ENCODE measurements at places on chromosomes 16 and 17.

DNA sequence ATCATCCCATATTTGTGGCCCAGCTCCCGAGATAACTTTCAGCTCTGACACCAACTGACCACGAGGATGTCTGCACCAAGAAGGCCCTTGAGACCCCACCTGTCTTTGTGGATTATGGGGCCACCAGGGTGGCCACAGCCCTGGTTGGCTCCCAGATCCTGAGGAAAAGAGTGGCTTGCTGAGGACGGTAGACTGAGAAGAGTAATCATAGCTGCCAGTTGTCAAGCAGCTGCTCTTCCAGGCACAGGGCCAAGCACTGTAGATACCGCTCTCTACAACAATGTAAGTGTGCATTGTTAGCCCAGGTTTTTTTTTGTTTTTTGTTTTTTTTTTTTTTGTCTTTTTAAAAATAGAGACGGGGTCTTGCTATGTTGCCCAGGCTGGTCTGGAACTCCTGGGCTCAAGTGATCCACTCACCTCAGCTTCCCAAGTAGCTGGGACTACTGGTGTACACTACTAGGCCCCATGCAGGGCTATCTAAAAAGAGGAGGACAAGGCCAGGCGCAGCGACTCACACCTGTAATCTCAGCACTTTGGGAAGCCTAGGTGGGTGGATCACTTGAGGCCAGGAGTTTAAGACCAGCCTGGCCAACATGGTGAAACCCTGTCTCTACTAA is 9.6 kb downstream of the ZNF205 start:
- no peak for DNase-seq

DNA sequence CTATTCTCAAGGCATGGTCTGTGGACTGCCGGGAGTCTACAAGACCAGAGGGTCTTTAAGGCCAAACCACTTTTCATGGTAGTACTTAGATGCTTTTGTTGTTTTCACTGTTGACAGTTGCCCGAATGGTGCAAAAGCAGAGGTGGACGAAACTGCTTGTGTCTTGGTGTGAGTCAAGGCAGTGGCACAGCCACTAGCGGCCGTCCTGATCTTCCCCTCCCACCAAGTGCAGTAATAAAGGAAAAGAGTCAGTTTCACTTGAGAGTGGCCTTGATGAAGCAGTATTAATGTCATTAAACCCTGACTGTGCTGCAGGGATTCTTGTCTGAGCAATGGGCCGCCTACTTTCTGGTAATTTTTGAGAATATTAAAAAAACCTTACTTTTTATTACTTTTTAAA is 109.1 kb downstream of the PRKCA start:
- no peak for DNase-seq

DNA sequence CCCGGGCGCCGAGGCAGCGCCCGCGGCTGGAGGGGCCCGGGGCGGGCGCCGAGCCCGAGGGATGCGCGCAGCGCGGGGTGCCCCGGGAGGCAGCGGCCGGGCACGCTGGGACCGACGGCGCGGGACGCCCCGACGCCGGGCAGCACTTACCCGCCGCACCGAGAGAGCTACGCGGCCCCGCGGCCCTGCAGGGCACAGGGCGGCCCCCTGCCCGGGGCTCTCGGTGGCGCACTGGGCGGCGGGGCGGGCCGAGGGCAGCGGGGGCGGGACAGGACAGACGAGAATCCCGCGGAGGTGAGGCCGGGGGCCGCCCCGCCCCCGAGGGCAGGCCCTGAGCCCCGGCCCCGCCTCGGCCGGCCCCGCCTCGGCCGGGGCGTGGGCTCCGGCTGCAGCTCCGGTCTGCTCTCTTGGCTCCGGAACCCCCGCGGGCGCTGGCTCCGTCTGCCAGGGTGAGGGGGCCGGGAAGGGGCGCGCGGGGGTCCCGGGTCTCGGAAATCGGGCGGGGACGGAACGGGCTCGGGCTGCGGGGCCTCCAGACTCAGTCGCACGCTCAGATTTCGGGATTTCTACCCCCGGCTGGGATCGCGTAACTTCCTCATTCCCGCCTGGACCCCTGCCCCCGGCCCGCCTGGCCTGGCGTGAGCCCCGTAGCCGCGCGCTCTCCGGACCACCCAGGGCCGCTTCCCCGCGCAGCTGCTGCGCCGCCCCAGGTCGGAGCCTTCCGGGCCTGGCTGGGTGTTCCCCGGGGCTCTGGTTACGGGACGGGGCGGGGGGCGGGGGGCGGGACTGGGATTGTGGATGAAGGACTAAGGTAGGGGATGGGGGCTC is at the start of gene PLD2:
Gene PLD2, plus strand, starts transcription at position 376 of the 828 bp plus-strand sequence. CDS start 621 bp downstream, outside the sequence.
- DNase-seq = peak; percentile 70

GRCh38 chr17:27247071-27247957 is 46.6 kb upstream of the WSB1 start:
- peak; percentile 42 for DNase-seq

DNA sequence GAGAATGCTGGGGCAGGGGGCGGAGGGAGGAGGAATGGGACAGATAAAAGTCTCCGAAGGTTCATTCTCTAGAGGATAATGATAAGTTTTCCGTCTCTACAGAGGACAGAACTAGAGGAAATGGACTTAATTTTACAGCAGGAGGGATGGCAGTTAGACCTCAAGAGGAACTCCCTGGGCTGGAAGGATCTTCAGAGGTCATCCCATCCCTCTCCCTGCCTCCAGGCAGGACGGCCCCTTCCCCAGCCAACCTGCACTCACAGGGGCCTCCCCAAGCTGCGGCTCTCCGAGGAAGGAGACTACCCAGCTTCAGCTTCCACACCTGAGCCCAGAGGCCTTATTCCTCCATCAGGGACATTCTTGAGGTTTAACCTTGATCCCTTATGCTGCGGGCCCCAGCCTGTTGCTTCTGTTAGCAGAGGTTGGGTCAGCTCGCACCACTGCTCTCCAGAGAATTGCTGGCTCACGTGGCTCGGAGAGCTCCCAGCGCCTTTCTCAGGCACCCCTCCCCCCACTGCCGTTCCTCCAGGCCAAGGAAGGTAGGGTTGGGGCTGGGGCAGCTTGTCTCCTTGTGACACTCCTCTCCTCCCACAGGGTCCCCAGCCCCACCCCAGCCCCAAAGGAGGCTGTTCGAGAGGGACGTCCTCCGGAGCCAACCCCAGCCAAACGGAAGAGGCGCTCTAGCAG is 8.5 kb downstream of the ELOB start:
- DNase-seq = no peak

- DNase-seq = peak; percentile 66
Measured at GRCh38 chr17:43900183-43900857, 7.0 kb downstream of the MPP2 start.

GRCh38 chr17:67312265-67312664 is 54.1 kb downstream of the PSMD12 start:
- DNase-seq = no peak

DNA sequence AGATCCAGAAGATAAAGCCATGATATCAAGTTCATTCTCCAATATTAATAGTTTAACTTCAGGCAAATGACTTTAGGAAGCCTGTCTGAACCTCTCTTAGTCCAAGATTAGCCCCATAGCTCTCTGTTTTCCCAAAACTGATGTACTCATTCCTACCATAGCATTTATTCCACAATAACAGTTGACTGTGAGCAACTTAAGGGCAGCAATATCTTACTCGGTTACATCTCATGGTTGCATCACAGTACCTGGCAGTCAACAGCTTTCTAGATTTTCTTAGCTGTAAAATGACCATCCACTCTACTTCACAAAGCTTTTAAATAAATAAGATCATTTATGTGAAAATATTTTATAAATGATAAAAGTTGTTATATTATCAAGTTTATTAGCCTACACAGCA is 58.2 kb upstream of the STAC2 start:
- DNase-seq = no peak

- no peak for DNase-seq
Measured at GRCh38 chr17:68870976-68871375, 84.2 kb downstream of the ABCA8 start.

- no peak for DNase-seq
Measured at GRCh38 chr17:19502517-19502916, 31.1 kb upstream of the SLC47A1 start.

DNA sequence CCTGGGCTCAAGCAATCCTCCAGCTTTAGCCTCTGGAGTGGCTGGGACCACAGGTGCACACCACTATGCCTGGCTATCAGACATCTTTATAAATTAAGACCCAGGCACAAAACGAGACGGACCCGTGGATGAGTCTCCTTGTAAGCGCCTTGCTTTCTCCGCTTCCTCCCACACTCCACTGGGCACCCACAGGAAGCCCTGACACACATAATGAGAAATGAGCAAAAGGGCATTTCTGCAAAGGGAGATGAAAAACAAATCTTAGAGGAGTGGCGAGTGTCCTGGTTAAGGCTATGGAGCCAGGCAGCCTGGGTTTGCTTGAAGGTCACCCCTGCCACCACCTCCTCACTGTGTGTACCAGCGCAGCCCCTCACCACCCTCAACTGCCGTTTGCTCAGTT is 56.3 kb downstream of the XYLT1 start:
- no peak for DNase-seq
